ENCODE measurements at places on chromosomes 6 and 20.

DNA sequence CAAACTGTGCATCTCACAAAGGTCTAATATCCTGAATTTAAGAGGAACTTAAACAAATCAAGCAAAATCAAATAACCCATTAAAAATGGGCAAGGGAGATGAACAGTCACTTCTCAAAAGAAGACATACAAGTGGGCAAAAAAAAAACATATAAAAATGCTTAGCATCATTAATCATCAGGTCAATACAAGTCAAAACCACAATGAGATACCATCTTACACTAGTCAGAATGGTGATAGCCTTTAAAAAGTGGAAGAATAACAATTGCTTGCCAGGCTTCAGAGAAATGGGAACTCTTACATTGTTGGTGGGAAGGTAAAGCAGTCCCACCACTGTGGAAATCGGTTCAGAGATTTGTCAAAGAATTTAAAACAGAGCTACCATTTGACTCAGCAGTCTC is 646.7 kb upstream of the PTCHD4 start:
- DNase-seq = no peak

DNA sequence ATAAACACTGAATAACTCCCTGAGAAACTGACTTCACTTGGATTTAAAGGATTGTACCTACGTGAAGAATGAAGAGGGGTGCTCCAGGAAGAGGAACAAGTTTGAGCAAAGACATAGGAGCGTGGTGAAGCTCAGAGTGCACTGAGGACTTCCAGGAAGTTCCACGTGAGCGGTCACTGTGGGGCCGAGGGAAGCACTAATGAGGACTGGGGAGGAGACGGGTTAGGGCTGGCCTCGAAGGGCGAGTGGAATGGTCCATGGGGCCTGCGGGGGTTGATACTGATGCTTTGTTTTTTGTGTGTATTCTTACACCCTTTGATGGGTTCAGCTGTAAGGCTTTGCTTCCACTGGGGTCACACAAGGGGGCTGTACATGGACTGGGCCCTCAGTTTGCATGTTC is 91.9 kb downstream of the CDH4 start:
- no peak for DNase-seq

- no peak for DNase-seq
These were observed 176.8 kb downstream of the VEGFA start for GRCh38 chr6:43946641-43947363.

DNA sequence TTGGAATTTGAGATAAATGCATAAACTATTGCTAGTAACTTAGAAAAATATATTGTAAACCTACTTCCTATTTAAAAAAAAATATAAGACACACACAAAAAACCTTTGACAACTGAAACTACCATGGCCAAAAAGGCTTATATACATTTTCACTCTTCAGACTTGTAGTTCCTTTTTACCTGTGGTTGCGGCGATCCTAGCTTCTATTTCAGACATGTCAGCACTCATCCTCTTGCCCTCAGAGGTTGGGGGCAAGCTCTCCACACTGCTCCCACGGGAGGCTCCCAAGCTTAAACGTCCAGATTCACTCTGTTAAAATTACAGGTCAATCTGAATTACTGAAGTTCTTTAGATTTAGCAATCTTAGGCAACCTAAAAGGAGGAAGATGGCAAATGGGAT is 39.8 kb downstream of the MAP3K7 start:
- no peak for DNase-seq

DNA sequence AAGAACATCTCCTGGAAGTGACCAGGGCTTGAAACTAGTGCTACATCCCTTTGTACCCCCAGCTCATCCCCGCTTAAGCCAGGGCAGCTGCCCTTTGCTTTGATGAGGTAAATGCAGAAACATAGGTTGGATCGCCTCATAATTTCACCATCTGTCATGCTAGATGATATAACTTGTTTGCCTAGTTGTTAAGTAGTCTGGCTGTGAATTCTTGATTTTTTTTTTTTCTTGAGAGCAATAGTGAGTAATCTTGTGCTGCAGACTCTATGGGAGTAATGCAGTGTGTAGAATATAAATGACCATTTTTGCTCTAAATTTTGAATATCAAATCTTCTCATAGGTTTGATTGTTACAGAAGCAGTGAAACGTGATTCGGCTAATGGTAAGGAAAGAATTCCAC is 4.1 kb downstream of the TRDN start:
- no peak for DNase-seq

GRCh38 chr20:58763076-58763475 is 70.5 kb downstream of the NPEPL1 start:
- no peak for DNase-seq

DNA sequence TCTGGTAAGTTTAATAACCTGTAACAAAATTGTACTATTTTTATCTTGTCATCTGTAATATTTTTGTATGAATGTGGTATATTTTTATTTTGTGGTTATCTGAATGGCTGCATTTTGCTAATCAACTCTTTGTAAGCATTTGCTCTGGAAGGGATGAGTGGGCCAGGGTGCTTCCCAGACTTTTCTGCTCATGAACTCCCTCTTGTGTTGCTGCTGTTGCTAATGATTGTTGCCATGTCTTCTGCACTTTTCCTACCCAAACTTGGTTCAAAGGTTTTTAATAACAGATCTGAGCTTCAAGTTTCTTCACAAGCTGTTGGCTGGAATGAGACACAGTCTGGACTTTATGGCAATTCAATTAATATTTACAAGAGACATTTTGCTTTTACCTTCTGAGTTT is 1005.7 kb downstream of the HACE1 start:
- no peak for DNase-seq

Data from HTR-8/SVneo (cell line).